ENCODE measurements at places on chromosomes 12 and 14.

- DNase-seq, result no peak
Measured at GRCh38 chr14:66507181-66507721, 696 bp upstream of the GPHN start.

- peak; percentile 71 for DNase-seq
Measured at GRCh38 chr14:58066115-58066514, 85.9 kb downstream of the ARMH4 start.

GRCh38 chr12:113961921-113962710 is 4.0 kb downstream of the RBM19 start:
- DNase-seq, result peak; percentile 6

- DNase-seq, result no peak
Measured at GRCh38 chr14:23446291-23446851, 10.9 kb upstream of the MYH7 start.

DNA sequence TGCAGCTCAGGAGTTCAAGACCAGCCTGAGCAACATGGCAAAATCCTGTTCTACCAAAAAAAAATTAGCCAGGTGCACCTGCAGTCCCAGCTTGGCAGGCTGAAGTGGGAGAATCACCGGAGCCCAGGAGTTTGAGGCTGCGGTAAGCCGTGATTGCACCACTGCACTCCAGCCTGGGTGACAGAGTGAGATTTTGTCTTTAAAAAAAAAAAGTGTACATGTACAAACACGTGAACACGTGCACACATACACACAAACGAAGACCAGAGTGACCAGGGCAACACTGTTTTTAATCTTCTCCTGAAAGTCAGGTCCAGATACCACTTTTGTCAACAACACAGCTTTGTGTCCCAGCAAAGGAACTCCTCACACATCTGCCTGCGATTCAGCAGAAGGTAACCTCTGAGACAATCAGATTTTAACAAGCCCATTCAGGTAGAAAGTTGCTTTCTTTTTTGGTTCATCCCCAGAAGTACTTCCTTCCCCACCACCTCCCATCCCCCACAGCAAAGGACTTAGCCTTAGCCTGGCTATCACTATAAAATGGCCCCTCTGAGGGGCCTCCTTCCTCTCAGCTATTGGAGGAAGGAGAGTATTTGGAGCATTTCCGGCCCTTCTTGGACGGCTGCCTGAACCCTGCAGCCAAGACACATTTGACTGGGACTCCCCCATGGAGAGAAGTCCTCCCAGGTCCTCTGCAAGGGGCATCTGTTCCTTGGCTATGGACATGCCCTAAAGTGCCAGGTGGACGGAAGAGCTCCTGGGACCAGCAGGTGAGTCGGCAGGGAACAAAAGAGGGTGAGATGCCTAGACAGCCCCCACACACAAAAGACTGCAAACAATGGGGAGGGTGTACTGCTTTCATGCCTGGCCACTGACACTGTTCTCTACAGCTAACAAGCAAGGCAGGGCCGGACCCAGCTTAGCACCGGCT is 9.8 kb downstream of the CTDSP2 start:
- DNase-seq, result no peak

GRCh38 chr12:12056951-12057350 is 13.8 kb upstream of the BCL2L14 start:
- no peak for DNase-seq

- DNase-seq, result no peak
Measured at GRCh38 chr14:68945190-68945584, 33.9 kb downstream of the ACTN1 start.

GRCh38 chr14:103562429-103563225 is at the start of the genes BAG5 and COA8:
Gene BAG5, minus strand, starts transcription at chr14:103562657. Its CDS starts 1,493 bp downstream, at chr14:103561164.
Gene COA8, plus strand, starts transcription at chr14:103562960. Its CDS starts 42 bp downstream, at chr14:103563002.
- DNase-seq, result no peak

DNA sequence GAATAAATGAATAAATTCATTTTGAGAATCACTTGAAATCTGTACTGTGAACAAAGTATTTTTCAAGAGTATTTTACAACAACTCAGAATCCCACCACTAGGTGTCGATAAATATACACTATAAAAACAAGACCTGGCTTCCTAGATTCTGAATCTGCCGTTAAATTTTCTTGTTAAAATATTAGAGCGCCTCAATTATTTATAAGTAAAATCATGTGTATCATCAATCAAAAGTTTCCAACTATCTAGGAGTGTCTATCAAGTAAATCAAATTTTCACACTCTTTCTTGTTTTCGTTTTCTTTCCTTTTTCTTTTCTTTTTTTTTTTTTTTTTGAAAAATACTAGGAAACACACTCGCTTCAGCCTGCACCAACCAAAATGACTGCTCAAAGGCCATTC is 179.2 kb upstream of the DCN start:
- DNase-seq, result no peak

GRCh38 chr14:33249233-33249820 is 310.6 kb downstream of the NPAS3 start:
- no peak for DNase-seq

- DNase-seq, result no peak
Measured at GRCh38 chr12:90124914-90125313, 416.3 kb upstream of the ATP2B1 start.

DNA sequence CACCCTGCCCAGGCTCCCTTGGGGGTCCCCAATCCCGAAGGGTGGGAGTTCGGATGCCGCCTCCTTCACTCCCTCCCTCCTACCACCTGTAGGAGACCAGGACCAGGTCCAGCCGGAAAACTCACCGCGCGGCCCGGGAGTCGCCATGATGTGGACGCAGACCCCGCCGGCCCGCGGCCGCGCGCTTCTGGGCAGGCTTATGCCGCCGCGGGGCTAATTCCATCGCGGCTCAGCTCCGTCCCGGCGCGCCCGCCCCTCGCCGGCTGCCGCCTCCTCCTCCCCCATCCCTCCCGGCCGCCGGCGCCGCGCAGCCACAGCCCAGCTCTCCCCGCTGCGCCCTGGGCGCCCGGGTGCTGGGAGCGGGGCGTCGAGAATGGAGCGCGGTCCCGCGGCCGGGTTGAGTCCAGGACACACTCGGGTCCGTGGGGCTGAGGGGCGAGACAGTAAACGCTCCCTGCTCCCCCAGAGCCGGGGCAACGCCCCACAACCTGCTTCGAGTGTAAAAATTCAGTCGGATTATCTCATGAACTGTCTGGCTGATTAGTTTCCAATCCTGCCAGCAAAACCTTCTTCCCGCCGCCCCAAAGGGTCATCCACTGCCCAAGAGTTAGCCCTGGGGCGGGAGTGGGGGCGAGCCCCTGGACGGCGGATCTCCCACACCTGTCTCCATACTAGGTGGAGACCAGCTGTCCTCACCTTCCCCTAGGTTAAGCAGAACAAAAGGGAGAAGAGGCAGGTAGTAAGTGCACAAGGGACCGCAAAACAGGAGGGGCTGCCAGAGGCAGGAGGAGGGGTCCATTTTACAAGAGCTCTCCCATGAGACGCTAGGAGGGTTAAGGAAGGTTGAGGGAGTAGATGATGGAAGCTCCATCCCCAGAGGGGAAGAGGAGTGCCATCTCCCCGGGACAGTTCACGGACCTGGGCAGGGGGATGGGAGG is at the start of gene ANO2:
ANO2 (minus strand) TSS at position 189 of the 938 bp plus-strand sequence; CDS start at position 147, 42 bp downstream.
- no peak for DNase-seq

DNA sequence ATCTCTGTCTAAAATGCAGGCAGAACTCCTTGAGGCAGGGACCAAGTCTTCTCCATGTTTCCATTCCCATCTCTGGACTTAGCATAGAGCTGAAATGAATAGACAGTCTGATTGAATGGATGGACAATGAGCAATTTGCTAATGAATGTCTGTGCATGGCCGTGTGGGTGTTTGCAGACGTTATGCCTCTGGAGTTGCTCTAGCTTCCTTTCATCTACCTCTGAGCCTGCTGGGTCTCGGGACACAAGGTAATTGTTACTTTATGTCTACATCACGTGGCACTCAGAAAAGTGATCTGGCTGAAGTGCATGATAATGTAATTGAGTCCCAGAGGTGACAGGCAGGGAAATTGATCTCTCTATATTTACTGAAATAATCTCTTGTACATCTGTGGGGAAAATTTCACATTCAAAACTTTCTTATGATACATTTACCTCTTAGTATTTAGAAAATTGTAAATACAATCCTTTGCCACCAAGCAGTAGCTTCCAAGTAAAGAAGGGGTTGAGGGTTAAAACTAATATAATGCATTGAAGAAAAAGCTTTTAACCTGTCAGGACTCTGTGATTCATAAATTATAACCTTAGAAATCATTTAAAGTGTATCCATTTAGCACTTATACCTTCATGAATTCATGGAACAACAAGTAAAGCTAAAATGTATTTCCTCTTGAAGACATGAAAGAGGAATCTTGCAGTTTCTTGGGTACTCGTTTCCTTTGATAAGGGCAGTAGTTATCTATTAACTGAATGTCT is 424.1 kb downstream of the APAF1 start:
- DNase-seq, result no peak

- no peak for DNase-seq
Measured at GRCh38 chr12:43111608-43112007, 440.4 kb downstream of the ADAMTS20 start.

DNA sequence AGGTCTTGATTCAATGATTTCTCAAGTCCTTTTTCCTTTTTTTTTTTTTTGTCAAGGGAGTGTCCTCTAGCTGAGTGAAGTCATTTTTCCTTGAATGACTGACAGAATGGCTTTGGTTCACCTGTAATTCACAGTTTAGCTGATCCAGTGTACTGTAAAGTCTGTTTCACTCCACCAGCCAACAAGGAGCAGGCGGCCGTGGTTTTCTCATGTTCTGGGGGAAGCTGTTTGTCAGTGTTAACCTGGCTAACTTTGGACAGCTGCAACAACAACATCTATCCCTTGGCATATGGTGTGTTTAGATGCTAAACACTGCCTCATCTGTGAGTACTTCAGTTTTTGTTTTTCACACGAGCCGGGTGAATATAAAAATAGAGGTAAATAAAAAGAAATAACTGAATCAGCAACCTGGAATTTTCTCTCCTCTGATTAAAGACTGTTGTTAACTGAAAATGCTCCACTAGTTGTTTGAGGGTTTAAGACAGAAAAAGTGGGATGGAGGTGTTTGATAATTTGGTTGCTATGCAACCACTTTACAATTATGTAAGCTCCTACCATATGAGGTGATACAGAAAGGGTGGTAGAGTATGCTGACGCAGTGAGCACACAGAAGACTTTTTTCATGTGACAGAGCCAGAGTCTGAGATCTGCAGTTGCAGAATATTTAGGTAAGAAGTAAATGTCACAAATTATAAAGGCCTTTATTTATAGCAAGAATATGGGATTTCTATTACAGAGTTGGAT is 50.3 kb upstream of the SLC2A13 start:
- no peak for DNase-seq

GRCh38 chr14:49972823-49973222 is 79.9 kb downstream of the ARF6 start:
- peak; percentile 79 for DNase-seq

DNA sequence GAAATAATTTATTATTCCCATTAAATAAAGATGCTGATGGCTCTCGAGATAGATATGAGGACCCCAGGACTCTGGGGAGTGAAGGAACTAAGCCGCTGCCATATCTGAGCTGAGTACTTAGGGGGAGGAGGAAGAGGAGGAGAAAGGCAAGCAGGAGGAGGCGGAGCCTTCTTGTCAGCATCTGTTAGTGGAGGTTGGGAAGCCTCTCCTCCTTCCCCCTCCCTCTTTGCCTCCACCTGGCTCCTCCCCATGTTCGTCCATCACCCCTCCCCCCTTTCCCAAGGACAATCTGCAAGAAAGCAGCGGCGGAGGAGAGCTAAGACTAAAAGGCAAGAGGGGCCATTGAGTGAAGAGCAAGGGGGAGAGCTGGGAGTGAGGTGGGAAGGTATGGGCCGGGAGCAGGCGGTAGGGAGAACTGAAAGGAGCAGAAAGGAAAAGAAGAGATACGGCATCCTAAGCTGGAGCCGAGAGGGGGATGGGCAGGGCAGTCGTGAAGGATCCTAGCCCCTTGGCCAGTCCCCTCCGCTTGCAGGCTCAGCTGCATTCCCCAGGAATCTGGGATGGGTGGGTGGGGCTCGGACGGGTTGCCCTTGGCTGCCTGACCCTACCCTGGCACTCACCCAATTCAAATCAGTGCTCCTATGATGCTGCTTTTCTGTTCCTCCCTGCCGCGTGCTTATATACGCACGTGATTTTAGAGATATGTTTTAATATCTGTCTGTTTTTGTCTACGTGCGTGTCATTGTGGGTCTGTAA is at the start of gene PFKM:
PFKM (plus strand) TSS at position 287 of the 756 bp plus-strand sequence. CDS start 3,411 bp downstream, outside the sequence.
- DNase-seq, result peak; percentile 60

DNA sequence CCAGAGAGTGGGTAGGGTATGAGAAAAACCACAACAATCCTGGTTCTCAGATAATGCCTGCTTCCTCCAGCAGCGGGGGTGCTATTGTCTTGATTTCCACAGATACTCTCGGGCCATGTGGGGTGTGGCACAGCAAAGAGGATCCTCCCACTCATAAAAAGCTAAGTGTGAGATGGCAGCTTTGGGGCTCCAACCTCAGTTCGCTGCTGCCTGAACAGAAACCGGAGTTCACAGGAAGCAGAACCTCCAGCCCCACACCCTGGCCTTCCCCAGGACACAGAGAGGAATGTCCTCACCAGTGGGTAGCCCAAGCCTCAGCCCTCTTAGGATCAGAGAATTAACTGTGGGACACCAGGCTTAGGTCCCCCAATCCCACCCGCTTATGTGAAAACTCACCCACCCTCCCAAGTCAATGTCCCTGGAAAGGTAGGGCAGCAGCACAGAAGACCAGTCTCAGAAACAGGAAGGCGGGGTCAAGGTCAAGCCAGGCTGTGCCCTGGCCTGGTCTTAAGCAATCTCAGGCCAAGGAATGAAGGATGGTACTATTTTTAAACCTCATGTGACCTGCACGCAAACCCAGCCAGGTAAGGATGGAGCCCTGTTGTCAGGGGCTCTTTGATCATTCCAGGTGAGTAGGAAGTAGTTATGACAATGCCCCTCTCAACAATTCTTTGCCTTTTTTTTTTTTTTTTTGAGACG is 9.0 kb downstream of the KCTD10 start:
- no peak for DNase-seq

DNA sequence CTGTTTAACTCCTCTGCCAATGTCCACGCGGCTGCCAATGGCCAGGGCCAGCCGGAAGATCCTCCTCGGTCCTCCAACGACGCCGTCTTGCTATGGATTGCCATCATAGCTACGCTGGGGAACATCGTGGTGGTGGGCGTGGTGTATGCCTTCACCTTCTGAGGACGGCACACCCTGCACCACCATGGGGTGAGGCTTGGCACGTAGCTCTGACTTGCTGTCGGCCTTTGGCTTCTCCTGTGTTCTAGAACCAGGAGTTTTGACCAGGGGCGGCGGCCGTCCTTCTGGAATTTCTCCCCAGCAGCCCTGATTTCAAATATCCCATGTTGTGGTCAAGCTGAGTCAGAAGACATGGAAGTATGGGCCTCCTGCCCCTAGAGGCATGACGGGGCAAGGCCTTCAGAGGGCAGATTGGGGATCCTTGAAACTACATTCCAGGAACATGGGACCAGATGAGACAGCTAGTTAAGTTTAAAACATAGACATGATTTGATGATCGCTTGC is 47.5 kb downstream of the C14orf132 start:
- DNase-seq, result no peak

Data from epithelial cell of prostate (primary cell).